Daoy (cell line): ENCODE measurements at places on chromosomes 5 and 9. TPM values are rescaled to one million over a fixed set of nuclear protein-coding genes. Genes with fewer than 3 reads are reported as not detected.

DNA sequence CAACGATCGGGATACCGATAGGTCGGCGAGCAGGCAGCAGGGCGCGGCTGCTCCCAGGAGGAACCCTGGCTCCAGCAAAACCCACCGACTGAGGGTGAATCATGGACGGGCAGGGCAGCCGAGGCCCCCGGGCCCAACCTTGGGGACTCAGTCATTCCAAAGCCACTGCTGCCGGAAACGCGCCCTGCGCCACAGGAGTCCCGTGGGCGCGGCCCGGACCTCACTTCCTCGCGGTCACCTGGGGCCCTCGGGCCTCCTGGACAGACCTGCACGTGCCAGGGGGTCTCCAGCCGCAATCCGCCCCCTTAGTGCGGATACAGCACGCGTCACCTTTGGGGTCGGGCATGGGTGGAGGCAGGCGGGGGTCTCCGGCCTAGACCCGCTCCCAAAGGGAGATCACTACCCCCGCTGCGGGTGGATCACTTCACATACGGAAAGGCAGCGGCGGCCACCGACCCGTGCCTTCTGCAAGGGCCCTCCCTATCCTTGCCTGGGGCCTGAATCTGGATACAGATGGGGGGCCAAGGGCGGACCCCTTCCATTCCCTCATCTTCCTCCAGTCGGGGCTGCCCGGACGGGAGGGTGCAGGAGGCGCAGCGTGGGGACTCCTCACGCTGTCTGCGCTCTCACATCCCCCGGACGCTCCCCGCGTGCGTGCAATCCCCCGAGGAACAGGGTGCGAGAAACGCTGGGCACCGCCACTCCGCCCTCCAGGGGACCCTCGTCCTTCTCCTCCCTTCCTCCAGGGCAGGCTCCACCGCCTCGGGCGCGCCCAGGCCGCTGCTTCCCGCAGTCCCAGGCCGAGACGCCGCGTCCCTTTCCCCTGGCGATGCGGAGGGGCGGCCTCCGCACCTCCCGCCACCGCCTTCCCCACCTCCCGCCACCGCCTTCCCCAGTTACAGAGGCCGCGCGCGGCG lies 586 bp downstream of the TXN start:
- DNase-seq, result peak; percentile 85

DNA sequence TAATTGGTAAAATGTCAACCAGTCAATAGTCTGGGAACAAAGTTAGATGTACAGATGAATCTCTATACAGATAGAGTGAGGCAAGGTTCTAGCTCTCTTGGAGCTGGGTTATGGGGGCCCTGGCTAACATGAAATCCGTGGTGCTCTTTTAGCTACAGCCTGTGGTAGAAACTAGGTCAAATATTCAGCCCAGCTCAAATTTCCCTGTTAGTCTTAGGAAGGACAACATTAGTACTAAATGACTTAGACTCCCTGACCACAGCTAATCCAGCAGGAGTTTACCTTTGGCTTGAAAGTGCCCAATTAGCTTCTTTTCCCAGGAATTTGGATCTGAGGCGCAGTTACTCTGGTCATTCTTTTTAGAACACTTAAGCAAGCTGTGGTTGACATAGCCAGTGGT lies 170.5 kb downstream of the DMRTA1 start:
- DNase-seq, result no peak

DNA sequence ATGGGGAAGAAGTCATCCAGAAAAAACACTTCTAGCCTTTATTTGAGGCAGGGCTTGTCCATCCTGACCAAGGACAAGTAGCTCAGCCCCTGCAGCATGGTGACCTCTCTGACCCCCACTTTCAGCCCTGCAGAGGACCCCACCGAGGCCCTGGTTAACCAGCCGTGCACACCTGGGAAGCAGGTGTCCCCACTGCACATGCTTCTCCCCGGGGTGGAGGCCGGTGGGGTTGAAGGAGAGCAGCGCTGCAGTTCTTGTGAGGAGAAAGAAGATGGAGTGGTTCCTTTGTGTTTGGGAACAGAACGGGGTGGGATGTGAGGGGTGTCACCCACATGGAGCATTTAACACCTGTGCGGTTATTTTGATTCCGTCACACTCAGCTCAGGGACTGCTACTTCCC lies 21.1 kb upstream of the ZBTB34 start:
- no peak for DNase-seq

GRCh38 chr9:112502175-112502946 lies 15.7 kb downstream of the KIAA1958 start:
- no peak for DNase-seq

- DNase-seq, result peak; percentile 28
These were observed 36.0 kb upstream of the FBN2 start for GRCh38 chr5:128574041-128574440.

- DNase-seq, result no peak
These were observed 119.8 kb upstream of the ALDH1B1 start for GRCh38 chr9:38272710-38273109.

- DNase-seq, result no peak
These were observed 27.5 kb downstream of the B4GALT1 start for GRCh38 chr9:33139421-33140228.

Gene MARCOL
- total RNA-seq, result not detected in 2 replicates
